Germinal center (tissue), 1 donor: ENCODE measurements at places on chromosomes 3 and 15.

DNA sequence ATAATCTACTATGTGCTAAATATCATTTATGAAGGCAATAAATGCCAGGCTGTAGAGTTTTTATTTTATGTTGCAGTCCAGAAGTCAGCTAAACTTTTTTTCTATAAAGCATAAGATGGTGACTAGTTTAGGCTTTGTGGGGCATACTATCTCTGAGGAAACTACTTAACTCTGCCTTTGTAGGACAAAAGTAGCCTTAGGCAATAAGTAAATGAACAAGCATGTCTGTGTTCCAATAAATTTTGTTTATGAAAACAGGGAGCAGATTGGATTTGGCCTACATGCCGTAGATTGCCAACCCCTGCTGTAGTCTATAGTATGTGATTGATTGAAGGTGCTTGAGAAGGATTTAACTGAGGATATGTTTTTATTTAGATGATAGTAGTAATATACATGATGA lies 502.5 kb upstream of the NAALADL2 start:
- no peak for DNase-seq

DNA sequence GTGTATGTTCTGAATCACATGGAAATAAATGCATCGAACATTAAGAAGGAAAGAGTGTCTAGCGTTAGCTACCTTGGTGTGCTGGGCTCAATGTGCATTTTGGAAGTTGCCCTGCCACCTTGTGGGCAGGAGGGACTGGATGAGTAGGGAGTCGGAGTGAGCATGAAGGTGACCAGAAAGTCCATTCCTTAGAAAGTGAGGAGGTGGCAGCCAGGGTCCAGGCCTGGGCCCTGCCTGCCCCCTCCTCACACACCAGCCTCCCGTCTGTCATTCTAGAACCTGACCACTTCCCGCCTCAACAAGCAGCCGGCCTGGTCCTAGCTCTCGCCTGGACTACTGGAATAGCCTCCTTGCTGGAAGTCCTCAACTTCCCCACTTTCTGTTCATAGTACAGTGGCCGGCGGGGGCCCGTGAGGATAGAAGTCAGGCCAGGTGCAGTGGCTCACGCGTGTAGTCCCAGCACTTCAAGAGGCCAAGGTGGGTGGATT lies 10.2 kb upstream of the GATA2 start:
- no peak for DNase-seq

DNA sequence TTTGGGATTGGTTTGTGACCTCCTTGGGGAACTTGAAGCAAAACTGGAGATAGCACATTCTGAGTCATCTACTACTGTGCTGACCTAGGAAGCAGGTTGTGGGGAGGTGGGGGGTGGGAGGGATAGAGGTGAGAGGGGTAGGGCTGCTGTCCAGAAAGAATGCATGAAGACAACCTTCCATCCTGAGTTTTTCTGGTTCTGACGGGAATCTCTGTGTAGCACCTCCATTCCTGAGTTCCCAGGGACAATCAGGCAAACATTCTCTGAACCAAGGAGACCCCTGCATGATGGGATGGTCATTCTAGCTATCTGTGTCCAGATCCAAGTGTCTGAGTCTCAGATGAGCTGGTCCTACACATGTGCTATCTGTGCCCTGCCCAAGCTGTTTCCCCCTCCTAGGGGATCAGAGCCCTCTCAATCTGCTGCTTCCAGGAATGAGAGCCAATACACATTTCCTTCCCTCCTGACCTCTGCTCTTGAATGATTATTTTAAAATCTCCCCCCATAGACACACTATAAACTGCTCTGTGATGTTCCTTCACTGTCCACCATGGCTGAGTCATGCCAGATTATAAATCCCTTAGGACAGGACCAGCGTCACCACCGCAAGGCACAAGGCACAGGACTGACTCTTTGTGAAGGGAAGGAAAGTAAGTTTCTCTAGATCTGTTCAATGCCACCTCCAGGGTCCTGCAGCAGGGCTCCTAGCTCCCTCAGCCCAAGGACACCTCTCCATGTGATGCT lies 2.2 kb upstream of the CD276 start:
- no peak for DNase-seq

- DNase-seq: no peak
These were observed 43.6 kb upstream of the ATP2B2 start for GRCh38 chr3:10548992-10549391.

GRCh38 chr3:136075811-136076210 lies 110.3 kb downstream of the PPP2R3A start:
- DNase-seq: no peak

DNA sequence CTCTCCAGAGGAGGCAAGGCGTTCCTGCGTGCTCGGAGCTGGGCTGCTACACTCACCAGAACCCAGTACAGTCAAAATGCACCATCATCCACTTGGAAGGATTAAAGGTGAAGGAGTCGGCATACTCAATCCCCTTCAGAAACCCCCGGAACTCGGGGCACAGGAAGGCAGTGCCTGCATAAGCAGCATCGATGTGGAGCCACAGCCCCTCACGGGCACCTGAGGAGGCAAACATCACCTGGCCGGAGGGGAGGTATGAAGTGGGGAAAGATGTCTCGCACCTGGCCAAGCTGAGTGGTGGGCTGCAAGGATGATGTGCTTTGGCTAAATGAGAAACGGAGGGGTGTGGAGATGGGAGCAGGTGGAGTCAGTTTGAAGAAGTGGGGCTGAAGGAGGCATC lies 13.0 kb downstream of the HDC start:
- no peak for DNase-seq

- DNase-seq: no peak
These were observed 245.3 kb downstream of the PDZRN3 start for GRCh38 chr3:73379465-73379864.

GRCh38 chr3:115615001-115615814 lies 8.1 kb upstream of the GAP43 start:
- no peak for DNase-seq

DNA sequence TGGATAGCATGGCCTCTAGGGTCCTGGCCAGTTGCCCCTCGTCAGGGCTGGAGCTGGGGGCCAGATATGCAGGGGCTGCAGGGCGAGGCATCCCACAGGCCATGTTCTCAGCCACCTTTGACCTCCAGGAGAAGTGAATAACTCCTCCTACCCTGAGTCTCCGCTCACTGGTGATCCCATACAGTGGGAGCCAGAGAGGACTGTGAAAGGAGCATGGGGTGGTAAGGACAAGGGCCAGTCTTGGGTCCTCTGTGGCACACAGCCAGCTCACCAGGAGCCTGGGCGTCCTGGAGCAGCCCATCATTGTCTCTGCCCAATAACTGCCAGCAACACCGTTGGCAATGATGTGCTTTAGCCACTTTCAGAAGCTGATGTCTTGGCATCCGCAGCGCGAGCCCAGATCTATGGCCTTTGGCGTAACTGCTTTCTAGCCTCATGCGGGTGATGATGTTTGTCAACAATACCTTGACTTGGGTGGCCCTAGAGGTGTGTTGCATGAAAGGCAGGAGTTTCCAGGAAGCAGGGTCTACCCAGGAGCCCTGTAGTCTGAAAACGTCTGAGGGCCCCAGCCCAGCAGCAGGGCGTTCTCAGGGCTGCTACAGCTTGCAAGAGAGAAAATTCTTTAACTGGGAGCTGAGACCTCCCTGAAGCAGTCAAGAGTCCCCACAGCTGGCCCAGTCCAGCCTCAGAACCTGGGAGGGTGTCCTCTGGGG lies 61.1 kb upstream of the IQSEC1 start:
- DNase-seq: no peak

- DNase-seq: no peak
These were observed 51.4 kb downstream of the HES1 start for GRCh38 chr3:194187233-194187944.

DNA sequence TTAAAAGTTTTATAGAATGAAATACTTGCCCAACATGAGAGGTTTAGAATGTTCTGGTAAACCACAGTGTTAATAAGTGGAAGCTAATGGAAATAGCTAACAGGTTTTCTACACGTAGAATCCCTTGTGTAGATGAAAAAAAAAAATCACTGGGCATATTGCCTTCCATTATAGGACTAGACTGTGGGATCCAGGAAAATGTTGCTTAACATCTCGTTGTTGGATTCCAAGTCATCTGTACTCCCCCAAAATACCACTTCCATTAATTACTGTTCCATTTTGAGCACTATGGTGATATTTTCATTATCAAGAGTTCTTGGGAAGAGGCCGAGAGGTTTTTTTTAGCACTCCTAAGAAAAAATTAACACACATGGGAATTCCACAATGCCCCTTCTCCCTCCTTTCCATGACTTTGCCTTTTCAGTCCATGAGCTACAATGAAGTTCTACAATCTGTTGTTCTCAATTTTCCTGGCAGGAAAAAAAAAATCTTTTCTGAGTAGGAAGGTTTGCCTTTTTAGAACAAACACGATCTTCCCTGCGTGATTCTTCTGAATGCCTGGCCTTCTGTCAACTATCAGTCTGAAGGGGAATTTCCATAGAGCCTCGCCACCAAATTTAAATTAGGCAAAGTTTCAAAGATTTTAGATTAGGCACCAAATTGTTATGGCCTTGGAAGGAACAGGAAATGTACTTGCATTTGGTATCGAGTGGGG lies 74.4 kb upstream of the CTDSPL start:
- no peak for DNase-seq

- DNase-seq: no peak
These were observed 9.6 kb upstream of the RASA2 start for GRCh38 chr3:141477224-141477623.

DNA sequence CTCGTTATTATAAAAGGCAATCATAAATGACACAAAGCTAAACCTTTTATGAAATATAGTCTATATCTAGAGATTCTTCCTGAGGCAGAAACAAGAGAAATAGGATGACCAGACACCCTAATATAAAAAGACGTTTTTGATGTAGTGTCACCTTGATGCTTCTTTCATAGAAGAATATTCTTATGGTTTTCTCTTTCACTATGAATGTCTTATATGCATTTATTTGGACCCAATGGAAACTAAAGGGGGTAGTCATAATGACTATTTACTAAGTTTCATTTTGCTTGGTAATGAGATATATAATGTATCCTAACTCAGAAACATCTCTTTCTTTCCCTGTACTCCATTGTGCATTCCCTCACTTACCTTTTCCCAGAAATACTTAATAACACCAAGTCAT lies 393.9 kb downstream of the RAP2B start:
- DNase-seq: no peak

DNA sequence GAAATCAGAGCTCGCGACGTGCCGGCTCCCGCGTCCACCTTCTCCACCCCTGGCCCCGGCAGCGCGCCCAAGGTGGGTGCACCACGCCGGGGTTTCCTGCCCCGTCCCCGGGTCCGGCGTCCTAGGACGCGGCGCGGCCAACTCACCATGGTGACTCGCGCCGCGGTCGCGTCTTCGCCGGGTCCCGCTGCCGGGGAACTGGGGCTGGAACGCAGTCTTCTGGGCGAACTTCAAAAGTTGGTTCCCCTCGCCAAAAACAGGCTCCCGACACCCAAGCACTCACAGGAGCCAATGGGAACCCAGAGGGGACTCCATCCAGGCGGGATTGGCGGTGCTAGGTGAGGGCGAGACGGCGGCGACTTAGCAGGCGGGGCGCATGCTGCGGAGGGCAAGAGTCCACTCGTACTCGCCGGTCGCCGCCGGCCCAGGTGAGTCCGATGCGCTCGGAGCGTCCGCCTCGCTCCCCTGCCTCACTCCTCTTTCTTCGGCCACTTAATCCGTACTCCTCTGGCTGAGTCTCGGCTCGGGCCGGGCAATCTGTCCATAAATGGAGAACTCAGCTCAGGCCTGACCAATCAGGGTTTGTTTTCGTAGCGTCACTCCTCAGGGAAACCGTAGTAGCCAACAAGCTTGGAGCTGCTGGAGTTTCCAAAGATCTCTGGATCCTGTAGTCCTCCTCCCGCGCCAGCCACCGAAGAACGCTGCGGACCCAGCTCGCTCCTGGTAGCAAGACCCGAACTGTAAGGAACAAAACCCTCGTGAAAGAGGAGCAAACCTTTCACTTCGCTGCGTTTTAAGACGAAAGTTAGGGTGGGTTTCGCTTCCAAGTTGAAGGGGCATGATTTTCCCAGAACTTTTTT lies at the start of gene MYO1E:
Gene MYO1E, minus strand, starts transcription at position 520 of the 860 bp plus-strand sequence. Its CDS starts 371 bp downstream, at position 149.
- peak; percentile 76 for DNase-seq

DNA sequence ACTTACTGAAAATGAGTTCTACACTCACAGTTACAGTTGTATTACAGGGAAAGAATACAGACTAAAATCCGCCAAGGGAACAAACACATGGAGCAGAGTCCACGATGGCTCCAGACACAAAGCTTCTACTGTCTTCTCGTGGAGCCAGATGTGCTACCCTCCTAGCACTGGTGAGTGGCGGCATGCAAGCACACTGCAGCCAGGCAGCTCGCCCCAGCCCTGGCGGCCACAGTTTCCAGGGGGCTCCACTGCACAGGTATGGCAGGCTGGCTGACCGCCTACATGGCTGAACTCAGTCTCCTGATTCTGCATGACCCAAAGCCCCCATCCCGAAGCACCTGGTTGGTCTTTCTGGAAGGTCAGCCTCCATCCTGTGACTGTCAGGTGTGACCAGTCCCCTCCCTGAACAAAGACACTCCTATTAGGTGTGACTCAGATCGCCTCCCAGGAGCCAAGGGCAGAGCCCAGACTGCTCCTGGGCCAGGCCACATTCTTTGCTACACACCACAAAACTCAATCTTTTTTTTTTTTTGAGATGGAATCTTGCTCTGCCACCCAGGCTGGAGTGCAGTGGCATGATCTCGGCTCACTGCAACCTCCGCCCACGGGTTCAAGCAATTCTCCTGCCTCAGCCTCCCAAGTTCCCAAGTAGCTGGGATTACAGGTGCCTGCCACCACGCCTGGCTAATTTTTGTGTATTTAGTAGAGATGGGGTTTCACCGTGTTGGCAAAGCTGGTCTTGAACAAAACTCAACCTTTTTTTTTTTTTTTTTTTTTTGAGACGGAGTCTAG lies 51.5 kb downstream of the CFAP92 start:
- DNase-seq: no peak

- DNase-seq: no peak
These were observed 43.0 kb upstream of the SPATA12 start for GRCh38 chr3:57017459-57017845.

DNA sequence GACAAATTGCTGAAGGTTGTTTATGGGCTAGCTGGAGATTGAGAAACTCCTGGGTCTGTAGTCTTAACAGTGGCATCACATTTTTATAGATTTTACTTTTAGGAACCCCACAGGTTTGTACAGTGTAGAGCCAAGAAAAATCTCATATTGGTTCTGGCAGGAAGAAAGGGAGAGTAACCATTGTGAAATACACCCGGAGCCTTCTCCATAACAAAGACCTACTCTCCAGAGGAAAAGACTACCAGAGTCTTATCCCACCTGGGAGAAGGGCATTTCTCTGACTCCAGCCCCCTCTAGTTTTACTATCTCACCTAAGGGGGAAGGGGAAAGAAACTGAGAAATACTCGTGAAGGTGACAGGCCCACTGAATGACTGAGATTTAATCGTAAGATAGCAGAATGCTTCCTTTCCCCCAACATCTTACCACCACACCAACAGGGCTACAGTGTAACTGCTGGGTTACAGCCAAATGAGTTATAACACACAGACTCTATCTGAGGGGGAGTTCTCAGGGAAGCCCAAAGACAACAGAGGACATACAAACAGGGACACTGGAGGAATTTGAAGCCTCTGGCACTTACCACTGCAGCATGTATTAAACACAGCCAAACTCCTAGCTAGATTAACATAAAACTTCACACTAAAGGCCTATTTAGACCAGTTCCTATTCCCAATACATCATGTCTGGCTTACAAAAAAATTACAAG lies 56.1 kb downstream of the SYN2 start:
- DNase-seq: no peak

GRCh38 chr15:42101861-42102260 lies 7.5 kb upstream of the PLA2G4D start:
- no peak for DNase-seq

- DNase-seq: no peak
These were observed 327.3 kb upstream of the GBE1 start for GRCh38 chr3:82088749-82089148.
